NCI-H1436 treated with DMSO at 0.1 percent for 48 hours (cell line): ENCODE measurements at places on chromosomes 12 and 14.

- DNase-seq: no peak
Measured at GRCh38 chr14:32625211-32625610, 296.1 kb downstream of the AKAP6 start.

DNA sequence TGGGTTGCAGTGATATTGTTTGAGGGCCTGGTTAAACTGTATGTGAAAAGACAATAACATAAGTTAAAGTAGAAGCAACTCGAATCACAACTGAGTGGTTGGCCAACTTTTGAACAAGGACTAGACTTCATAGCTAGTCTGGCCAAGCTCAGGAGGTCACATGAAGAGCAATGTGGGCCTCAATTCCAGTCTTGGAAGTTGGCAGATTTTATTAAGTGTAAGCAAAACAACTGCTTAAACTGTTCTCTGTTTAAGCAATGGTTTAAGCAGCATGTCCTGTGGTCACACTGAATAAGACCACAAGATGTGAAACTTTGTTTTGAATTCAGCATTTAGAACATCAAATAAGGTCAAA is 100.4 kb downstream of the TMTC3 start:
- no peak for DNase-seq

- DNase-seq: no peak
Measured at GRCh38 chr12:1581973-1582708, 12.2 kb downstream of the FBXL14 start.

DNA sequence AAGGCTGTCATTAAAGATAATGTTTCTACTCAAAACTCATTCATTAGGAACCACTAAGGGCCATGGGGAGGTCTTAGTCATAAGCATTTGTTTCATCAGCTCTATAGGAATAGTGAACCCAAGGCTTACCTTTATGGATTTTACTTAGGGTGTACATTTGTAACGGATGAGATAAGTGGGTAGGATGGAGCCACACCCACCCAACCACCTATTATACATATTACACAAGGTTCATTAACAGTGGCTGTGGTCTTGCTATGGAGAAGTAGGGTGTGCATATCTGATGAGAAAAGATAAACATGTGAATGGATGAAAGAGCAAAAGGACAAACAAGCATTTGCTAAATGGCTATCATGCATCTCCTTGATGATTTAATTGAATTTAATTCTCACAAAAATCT is 39.6 kb upstream of the ITPR2 start:
- peak; percentile 86 for DNase-seq

- DNase-seq: no peak
Measured at GRCh38 chr12:49026678-49027480, 8.3 kb upstream of the PRKAG1 start.

- DNase-seq: no peak
Measured at GRCh38 chr12:109558374-109559199, 14.7 kb downstream of the MMAB start.

- no peak for DNase-seq
Measured at GRCh38 chr12:93567174-93567573, 5.3 kb upstream of the SOCS2 start.

- DNase-seq: no peak
Measured at GRCh38 chr12:115993737-115994136, 283.8 kb downstream of the MED13L start.

DNA sequence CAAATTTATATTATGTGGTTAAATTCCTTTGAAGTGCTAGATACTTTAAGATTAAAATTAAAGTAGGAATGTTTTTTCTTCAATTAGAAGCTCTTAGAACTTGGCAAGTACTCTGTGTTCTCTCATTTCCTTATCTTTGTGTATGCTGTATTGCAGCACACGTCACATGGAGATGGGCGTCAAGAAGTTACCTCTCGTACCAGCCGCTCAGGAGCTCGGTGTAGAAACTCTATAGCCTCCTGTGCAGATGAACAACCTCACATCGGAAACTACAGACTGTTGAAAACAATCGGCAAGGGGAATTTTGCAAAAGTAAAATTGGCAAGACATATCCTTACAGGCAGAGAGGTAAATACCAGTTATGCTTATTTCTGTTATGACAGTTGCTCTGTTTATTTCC is 19.7 kb downstream of the MARK3 start:
- DNase-seq: no peak

GRCh38 chr14:67971627-67972625 is 152.3 kb downstream of the RAD51B start:
- DNase-seq: peak; percentile 66

- DNase-seq: no peak
Measured at GRCh38 chr14:33693237-33693636, 257.6 kb downstream of the EGLN3 start.

DNA sequence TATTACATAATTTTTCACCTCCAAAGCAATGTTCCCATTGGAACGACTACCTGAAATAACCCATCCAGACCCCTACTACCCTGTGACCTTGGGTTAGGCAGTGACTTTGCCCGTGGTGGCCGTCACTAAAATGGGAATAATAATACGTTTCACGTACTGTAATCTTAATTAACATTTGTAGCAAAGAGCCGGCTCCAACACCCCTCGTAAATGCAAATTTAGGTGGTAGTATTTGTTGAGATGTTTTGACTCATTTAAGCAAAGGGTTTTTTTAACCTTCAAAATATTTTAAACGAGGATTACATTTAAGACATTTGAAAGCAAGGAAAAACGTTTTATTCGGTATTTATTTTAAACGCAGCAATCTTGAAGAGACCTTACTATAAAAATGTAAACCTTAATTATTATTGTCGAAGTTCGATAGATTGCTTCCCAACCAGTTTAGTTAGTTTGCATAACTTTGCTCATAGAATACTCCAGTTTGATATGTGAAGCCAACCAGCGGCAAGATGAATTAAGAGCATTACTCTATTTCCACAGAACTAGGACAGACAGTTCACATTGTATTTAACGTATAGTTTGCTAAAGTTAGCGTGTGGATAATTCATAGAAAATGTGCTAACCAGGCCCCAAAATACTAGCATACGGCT is 1.4 kb upstream of the ARID2 start:
- no peak for DNase-seq

- DNase-seq: no peak
Measured at GRCh38 chr14:70641548-70642302, at the start of gene TTC9. TSS of gene TTC9 (plus strand) at chr14:70641916. CDS start at chr14:70642130, 214 bp downstream.

DNA sequence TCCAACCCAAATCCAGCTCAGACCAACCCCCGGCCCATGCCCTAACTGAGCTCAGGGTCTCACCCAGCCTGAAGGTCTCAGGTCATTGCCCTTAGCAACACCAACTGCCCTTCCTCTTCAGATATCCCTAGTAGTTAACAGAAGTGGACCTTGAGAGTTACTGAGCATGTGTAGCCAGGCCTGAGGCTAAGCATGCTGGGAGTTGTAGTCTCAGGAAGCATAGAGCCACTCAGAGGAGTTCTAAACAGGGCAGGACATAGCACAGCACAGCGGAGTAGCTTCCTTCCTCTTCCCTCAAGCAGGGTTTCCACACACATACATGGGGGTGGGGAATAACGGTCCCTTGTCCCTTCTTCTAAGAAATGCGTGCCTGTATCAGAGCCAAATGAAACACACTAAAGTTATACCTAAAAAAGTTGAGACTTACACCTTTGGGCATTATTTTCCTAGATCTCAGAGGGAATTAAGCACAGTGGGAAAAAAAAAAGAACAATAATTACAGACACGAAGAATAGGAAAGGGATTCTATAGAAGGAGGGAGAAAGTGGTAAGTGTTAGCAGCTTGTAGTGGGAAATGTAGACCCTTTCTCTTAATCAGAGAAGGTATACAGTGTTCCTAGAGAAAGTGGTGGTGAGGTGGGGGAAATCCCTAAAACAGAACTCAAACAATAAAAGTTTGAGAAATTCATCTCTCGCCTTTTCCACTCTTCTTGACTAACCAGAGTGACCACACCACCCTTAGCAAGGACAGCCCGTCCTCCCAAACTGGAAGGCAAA is 4.4 kb downstream of the KMT2D start:
- no peak for DNase-seq

DNA sequence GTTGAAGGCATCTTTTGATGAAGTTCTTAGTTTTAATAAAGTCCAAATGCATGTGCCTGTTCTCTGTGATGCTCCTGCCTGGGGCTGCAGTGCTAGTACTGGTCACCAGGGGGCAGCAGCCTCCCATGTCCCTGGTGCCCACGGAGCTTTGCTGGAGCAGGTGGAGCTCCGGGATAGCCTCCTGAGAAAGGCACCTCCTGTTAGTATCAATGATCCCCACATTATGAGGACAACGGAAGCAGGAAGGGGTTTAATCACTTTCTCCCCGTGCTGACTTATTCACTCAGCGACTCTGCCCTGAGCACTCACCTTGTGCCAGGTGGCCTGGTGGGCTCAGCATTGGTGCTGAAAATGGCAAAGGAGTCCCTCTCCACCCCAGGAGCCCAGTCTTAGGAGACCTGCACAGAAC is 123.0 kb upstream of the PZP start:
- DNase-seq: no peak

- no peak for DNase-seq
Measured at GRCh38 chr12:23721268-23721667, 228.2 kb downstream of the SOX5 start.

DNA sequence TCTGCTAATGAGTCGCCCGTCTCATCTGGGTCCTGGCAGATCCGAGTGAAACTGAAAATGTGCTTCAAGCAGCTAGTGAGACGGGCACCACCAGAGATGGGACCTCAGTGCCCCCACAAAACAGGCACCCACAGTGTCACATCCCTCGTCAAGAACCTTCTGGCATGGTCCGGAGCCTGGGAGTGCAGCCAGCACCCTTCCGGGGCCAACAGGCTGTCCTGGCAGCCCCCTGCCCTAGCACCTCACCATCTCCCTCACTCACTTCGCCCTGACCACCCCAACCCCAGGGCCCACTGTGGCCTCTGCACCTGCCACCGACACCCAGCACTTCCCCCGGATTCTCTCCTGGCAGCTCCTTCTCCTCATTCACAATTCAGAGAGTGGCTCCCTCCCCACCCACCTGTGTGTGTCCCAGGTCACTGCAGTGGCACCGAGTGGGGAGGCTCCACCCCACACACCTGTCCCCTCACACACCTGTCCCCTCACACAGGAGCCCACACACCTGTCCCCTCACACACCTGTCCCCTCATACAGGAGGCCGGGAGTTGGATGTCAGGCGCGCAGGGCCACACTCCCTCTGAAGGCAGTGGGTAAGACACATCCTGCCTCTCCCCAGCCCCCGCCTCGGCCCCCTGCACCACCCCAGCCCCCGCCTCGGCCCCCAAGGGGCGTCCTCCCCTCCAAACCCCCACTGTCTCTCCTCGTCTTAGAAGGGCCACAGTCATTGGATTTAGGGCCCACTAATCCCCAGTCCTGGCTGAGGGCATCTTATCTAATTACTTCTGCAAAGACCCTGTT is 7.9 kb downstream of the GALNT9 start:
- DNase-seq: no peak

DNA sequence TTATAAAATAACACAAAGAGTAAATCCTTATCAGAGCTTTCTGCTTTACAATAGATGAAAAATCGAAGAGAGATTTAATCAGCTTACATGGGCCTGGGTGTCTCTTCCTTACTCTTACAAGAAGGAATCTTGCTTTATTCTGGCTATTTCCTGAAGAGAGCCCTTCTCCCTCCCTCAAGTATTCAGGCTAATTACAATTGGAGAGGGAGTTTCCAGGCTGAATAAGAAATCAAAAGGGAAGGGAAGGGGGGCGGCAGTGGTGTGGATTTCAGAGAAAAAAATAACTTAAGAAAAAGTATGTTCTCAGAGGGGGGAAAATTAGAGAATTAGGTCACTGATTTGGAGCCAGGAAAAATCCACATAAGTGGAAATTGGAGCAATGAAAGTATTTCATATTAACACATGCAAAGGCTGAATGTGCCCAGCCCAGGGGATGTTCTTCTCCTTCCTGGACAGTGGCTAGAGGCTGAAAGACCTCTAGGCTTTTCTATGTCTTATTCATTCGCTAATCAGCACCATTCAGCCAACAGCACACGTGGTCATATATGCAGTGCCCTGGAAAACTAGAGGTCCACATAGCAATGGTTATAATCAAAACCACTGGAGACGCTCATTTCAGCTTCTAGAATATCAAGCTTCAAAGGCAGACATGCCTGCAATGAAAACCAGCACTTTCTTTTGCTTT is 158.9 kb upstream of the BTG1 start:
- no peak for DNase-seq

- DNase-seq: no peak
Measured at GRCh38 chr14:71142375-71143038, 235.2 kb downstream of the PCNX1 start.

DNA sequence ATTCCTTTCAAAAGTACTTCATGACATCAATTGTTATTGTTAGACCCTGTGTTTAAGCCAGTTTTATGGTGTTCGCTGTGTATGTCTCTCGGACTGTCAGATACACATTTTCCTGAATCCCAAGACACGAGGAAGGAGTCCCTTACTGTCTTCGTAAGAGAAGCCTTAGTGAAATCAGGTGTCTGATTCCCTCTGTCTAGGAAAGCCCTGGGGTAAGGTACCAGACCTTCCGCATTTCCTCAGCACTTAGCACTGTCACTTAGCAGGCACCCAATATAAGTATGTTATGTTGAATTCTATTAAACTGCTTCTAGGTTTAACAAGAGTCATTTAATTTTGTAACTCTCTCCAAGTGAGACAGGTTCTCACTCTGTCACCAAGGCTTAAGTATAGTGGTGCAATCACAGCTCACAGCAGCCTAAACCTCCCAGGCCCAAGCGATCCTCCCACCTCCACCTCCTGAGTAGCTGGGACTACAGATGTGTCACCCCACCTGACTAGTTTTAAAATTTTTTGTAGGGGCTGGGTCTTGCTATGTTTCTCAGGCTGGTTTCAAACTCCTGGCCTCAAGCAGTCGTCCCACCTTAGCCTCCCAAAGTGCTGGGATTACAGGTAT is 111.0 kb downstream of the BBS10 start:
- DNase-seq: no peak

- no peak for DNase-seq
Measured at GRCh38 chr12:75754698-75755097, 243.3 kb upstream of the KRR1 start.

DNA sequence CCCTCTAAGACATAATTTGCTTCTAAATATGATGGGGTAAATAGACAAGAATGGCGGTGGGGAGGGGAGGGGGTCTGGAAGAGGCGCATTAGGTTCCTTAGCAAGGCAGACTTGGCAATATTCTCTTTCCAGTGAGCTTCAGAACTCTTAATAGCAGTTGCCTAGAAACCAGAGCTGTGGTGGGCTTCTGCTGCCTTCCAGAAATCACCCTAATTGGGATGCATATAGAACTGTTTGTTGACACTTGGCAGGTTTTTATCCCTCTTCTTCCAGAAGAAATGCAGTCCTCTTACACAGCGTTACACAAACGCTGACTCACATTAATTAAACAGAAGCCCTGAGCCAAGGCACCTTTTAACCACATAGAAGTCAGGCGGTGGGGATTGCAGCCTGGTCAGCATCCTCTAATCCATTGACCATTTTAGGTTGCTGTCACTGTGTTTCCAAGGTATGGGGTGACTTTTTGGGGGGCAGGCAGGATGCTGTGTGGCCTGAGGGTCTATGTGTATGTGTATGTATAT is 114.1 kb downstream of the CCDC60 start:
- no peak for DNase-seq

- no peak for DNase-seq
Measured at GRCh38 chr12:81224626-81225025, 146.7 kb downstream of the ACSS3 start.

DNA sequence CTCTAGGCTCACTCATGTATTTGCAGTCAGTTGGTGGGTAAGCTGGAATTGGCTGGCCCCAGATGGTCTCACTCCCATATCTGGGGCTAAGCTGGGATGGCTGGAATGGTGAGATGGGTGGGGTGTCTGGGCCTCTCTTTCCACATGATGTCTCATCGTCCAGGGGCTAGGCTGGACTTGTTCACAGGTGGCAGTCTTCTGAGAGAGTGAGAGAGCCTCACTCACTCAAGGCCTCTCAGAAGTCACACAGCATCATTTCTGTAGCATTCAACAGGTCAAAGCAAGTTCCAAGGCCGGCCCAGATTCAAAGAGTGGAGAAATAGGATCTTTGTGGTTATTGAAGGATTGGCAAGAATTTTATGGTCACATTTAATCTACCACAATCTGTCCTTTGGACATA is 102.7 kb downstream of the UNC79 start:
- no peak for DNase-seq
